Pancreas (tissue), 10 donors: ENCODE measurements at places on chromosomes 5 and 9. TPM values are rescaled to one million over a fixed set of nuclear protein-coding genes. Genes with fewer than 3 reads are reported as not detected.
A peak's percentile ranks its signal among the peaks of the same experiment; 100 is the strongest.

The PHF24 gene
- 0.11 TPM for polyA plus RNA-seq

The BAAT gene
- 1.4 TPM for polyA plus RNA-seq

The SPINK4 gene
- polyA plus RNA-seq: 1.5 TPM

The JAKMIP2 gene
- polyA plus RNA-seq: 0.53 TPM

The MYOT gene
- 1.2 TPM for polyA plus RNA-seq

The TIGD6 gene
- polyA plus RNA-seq: 2.3 TPM

The IFNA21 gene
- polyA plus RNA-seq: not detected

DNA sequence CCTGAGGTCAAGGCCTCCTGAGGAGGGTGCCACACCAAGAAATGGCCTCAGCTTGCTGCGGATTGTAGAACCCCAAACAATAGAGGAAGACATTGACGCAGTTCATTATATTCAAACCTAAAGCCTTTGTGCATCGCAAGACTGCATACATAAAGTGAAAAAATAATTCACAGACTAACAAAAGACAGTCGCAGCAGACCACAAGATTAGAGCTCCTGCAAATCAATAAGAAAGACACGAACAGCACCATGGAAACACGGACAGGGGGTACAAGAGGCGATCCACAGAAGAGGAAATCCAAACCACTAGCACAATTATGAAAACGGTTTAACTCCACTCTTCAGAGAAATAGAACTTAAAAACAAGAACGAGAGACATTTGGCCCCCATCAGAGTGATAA lies 10.0 kb upstream of the TCOF1 start:
- no peak for DNase-seq
- no peaks in the 10 kb centered on the region for H3K4me1 ChIP-seq
- no peak overlapping the region for H3K4me3 ChIP-seq

DNA sequence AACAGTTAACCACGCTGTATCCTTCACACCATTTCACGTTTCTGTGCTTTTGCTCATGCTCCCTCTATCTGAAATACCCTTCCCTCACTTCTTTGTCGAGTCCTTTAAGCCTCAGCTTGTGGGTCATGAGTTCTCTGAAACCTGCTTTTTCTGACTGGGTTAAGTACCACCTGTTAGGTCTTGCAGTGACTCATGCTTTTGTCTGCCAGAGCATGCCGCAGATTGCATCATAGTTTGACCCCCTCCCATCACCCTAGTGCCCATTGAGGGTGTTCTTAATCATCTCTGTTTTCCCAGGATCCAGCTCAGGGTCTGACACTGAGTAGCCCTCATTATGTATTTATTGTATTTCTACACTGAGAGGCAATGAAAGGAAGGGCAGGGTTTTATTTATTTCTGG lies 190.2 kb downstream of the ASTN2 start:
- no peaks in the 10 kb centered on the region for H3K36me3 ChIP-seq
- H3K4me3 ChIP-seq: no peak overlapping the region
- no peak overlapping the region for H3K27ac ChIP-seq
- no peak for DNase-seq
- H3K4me1 ChIP-seq: no peaks in the 10 kb centered on the region

GRCh38 chr9:134428559-134428958 lies 102.3 kb downstream of the RXRA start:
- no peaks in the 10 kb centered on the region for H3K36me3 ChIP-seq
- DNase-seq: no peak
- no peaks in the 10 kb centered on the region for H3K4me1 ChIP-seq
- no peak overlapping the region for H3K4me3 ChIP-seq
- no peaks in the 10 kb centered on the region for H3K27me3 ChIP-seq

DNA sequence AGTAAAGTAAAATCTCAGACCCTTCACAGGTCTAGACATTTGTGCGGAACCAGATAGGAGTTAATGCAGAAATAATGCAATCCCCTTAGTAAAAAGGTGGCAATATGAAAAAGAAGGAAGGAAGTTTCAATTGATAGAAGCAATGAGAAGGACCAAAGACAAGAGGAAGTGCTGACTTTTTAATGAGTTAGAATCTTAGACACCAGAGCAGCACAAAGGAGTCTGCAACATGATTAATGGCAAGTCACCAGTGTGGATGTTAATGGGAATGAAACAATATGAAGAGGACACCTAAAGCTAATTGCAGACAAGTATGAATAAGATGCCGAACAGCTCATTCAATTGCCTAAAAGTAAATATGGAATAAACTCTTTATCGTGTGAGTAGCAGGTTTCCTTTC lies 50.9 kb downstream of the MEGF9 start:
- peaks cover 34% of the 10 kb centered on the region for H3K4me1 ChIP-seq
- H3K27ac ChIP-seq: no peak overlapping the region
- H3K36me3 ChIP-seq: no peaks in the 10 kb centered on the region
- no peak for DNase-seq
- H3K4me3 ChIP-seq: no peak overlapping the region

DNA sequence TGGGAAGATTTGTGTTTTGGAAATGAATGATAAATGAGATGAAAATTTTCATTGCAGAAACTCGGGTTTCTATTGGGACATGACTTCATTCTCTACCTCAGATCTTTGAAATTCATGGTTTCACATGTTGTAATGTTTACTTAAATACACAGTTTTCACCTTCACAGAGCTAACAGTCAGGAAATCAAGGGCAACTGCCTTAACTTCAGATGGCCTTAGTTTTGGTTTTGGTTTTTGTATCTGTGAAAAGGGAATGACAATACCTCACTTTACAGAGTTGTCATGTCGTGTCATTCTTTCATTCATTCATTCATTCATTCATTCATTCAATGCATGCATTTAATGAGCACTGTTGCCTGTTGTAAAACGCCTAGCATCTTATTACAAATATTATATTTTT lies 41.9 kb downstream of the NIM1K start:
- no peaks in the 10 kb centered on the region for H3K36me3 ChIP-seq
- no peak overlapping the region for H3K27ac ChIP-seq
- DNase-seq: no peak
- no peaks in the 10 kb centered on the region for H3K27me3 ChIP-seq
- H3K4me1 ChIP-seq: no peaks in the 10 kb centered on the region

GRCh38 chr5:171525085-171525484 lies 105.6 kb downstream of the FGF18 start:
- no peaks in the 10 kb centered on the region for H3K36me3 ChIP-seq
- H3K27me3 ChIP-seq: no peaks in the 10 kb centered on the region
- no peaks in the 10 kb centered on the region for H3K4me1 ChIP-seq
- no peak for DNase-seq

- DNase-seq: no peak
- no peaks in the 10 kb centered on the region for H3K36me3 ChIP-seq
- H3K4me3 ChIP-seq: no peak overlapping the region
- peaks cover 36% of the 10 kb centered on the region for H3K4me1 ChIP-seq
- no peak overlapping the region for H3K27ac ChIP-seq
Observed at GRCh38 chr9:14240537-14240936, 73.4 kb downstream of the NFIB start.

- peak overlapping the region; percentile 64 for H3K27ac ChIP-seq
- no peaks in the 10 kb centered on the region for H3K27me3 ChIP-seq
- H3K4me3 ChIP-seq: peak overlapping the region; percentile 64
- no peak for DNase-seq
Observed at GRCh38 chr9:78032730-78033457, 1.3 kb upstream of the GNAQ start.

DNA sequence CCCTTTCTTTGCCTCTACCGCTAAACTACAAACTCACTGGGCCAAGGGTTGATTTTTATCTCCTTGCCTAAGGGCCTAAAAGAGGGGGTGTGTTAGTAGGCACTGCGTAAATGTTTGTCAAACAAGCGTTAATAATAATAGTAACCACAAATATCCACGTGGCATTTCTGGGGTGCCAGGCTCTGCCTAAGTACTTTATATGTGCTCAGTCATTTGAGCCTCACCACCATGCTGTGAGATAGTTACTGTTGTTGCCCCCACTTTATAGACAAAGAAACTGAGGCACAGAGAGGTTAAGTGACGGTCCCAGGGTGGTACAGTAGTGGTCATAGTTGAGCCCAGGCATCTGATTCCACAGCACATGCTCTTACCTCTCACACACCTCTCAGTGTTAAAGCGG lies 52.4 kb downstream of the ERGIC1 start:
- H3K4me3 ChIP-seq: no peak overlapping the region
- no peak for DNase-seq
- no peaks in the 10 kb centered on the region for H3K27me3 ChIP-seq
- H3K36me3 ChIP-seq: no peaks in the 10 kb centered on the region
- peak overlapping the region; percentile 75 for H3K27ac ChIP-seq
- peaks cover 7% of the 10 kb centered on the region for H3K4me1 ChIP-seq

DNA sequence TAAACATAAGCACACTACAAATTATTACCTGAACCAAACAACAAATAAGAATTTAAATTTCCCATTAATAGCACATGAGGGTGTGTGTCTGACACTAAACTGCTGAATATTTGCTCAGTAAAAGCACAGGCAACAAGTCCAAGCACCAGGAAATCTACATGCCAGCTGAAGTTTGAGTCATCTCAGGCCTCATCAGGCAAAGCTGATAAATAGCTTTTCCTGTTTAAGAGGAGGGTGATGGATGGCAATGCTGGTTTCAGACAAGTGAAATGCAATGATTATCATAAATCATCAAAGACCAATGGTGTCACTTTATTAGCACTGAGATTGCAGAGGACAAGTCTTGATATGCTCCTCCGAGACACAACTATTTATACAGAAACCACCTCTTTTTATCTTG lies 1668.0 kb upstream of the C9orf72 start:
- no peaks in the 10 kb centered on the region for H3K27me3 ChIP-seq
- no peak overlapping the region for H3K27ac ChIP-seq
- DNase-seq: no peak
- H3K36me3 ChIP-seq: no peaks in the 10 kb centered on the region

DNA sequence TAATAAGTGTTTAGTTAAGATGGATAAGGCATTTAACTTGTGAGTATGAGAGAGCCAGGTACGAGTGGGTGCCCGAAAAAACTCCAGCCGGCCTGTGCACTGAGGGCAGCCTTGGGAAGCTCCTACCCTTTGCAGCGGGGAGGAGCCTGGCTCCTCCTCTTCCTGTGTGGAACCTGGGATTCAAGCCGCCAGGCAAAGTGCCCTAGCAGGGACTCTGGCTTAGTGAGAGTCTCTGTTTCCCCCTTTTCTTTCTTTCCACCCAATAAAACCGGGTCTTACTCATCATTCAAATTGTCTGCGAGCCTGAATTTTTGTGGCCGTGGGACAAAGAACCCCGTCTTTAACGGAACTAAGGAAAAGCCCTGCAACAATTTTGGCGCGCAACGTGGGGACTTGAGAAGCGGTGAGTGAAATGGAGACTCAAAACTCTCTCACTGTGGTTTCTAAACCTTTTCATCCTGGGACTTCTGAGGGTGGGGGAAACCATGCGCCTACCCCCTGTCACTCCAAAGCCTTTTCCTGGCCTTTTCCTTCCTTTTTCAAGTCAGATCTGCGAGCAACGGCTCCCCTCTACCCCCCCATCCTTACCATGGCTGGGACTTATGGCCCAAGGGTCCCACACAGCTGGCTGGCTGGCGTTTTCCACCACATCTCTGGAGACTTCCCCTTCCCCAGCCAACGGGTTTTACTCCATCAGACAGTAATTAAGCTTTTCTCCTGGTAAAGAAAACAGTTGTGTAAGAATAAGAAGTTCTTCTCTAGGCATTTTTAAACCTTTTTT lies 535.7 kb upstream of the ACO1 start:
- no peaks in the 10 kb centered on the region for H3K36me3 ChIP-seq
- no peaks in the 10 kb centered on the region for H3K4me1 ChIP-seq
- H3K27ac ChIP-seq: no peak overlapping the region
- H3K4me3 ChIP-seq: no peak overlapping the region

DNA sequence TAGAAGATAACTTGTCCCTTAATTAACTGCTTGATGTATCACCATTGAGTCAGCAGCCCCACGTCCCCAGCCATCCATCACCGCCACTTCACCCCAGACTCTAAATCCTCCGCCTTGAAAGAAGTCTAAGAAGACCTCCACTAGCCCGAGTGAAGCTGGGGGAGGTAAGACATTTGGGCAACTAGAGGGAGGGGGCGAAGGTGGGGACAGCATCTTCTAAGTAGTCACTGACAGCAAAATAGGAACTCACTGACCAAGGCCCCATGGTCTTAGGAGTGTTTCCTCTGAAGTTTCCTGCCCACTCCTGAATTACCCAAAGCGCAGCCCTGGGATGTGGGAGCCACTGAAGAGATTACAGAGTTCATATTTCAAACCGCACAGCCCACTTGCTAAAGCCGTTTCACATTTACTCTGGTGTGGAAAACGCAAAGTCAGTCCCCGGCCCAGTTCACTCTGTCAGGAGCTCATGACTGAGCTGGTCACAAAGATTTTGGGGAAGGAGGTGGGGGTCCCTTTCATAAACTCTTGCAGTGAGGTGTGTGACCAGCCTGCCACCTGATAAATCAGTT lies 107.4 kb downstream of the LHFPL2 start:
- H3K36me3 ChIP-seq: no peaks in the 10 kb centered on the region
- no peak for DNase-seq
- no peaks in the 10 kb centered on the region for H3K27me3 ChIP-seq
- no peak overlapping the region for H3K4me3 ChIP-seq
- no peaks in the 10 kb centered on the region for H3K4me1 ChIP-seq

- no peak for DNase-seq
- H3K36me3 ChIP-seq: no peaks in the 10 kb centered on the region
- H3K4me3 ChIP-seq: no peak overlapping the region
- H3K4me1 ChIP-seq: no peaks in the 10 kb centered on the region
- H3K27ac ChIP-seq: no peak overlapping the region
- H3K27me3 ChIP-seq: no peaks in the 10 kb centered on the region
Observed at GRCh38 chr5:160455600-160455999, 33.9 kb downstream of the PTTG1 start.

- DNase-seq: no peak
- H3K4me1 ChIP-seq: no peaks in the 10 kb centered on the region
- H3K27me3 ChIP-seq: no peaks in the 10 kb centered on the region
- H3K27ac ChIP-seq: no peak overlapping the region
Observed at GRCh38 chr9:2032234-2032633, 17.1 kb downstream of the SMARCA2 start.

DNA sequence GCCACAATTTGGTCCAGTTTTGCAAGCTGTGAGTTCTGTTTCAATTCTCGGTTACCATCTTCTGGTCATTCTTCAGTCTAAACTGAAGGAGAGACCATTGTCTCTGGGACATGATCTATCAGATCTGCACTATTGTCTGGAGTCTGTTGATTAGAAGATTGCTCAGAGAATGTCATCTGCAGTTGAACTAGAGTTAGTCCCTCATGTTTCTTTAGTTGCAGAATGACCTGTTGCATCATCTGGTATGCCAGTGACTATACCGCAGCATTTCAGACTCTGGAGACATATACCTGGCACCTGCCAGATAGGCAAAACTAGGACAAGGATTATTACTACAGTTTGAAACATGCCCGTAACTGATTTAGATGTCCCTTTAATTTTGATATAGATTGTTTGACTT lies 194.8 kb downstream of the LRRC70 start:
- H3K36me3 ChIP-seq: no peaks in the 10 kb centered on the region
- no peaks in the 10 kb centered on the region for H3K4me1 ChIP-seq
- H3K27me3 ChIP-seq: no peaks in the 10 kb centered on the region
- no peak for DNase-seq
- no peak overlapping the region for H3K4me3 ChIP-seq
- H3K27ac ChIP-seq: no peak overlapping the region

GRCh38 chr9:36328798-36329411 lies 70.7 kb upstream of the GNE start:
- no peaks in the 10 kb centered on the region for H3K27me3 ChIP-seq
- no peak overlapping the region for H3K27ac ChIP-seq
- no peaks in the 10 kb centered on the region for H3K36me3 ChIP-seq
- no peak for DNase-seq
- H3K4me3 ChIP-seq: no peak overlapping the region
